ENCODE measurements at places on chromosomes 1 and 21. TPM values are rescaled to one million over a fixed set of nuclear protein-coding genes. Genes with fewer than 3 reads are reported as not detected.
A peak's percentile ranks its signal among the peaks of the same experiment; 100 is the strongest.

- DNase-seq, result no peak
These were observed 698.5 kb upstream of the BRINP3 start for GRCh38 chr1:191176131-191176530.

- peak; percentile 68 for DNase-seq
These were observed 60.7 kb upstream of the ATP5PO start for GRCh38 chr21:33976082-33977016.

DNA sequence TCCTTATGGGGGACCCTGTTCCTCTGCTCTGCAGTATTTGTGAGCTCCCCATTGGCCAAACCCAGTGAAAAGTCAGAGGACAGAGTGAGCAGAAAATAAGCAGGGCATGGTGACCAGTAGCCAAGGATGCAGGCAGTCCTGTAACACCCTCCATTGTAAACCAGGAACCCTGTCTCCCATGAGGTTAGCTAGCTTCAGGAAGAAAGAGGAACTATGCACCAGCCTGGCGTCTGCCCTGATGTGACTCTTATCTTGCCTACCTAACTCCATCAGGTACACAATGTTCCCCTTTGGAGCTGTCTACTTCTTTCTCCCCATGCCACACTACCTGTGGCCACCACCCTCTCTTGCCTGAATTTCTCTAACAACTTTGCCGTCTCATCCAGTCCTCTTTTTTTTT is 119.2 kb downstream of the LRIG2 start:
- no peak for DNase-seq

- peak; percentile 89 for DNase-seq
These were observed 246.2 kb downstream of the NPHP4 start for GRCh38 chr1:5745800-5746610.

DNA sequence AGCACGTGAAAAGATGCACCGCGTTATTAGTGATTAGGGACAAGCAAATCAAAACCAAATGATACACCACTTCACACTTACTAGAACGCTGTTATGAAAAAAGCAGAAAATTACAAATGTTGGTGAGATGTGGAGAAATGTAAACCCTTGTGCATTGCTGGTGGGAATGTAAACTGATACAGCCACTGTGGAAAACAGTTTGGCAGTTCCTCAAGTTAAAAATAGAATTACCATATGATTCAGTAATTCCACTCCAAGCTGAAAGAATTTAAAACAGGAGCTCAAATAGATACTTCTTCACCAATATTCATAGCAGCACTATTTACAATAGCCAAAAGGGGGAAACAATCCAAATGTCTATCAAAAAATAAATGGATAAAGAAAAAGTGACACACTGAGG is 10.3 kb upstream of the EVI5 start:
- no peak for DNase-seq

CELA2B gene
- not detected for polyA plus RNA-seq

- no peak for DNase-seq
These were observed 1.4 kb upstream of the ADGRB2 start for GRCh38 chr1:31765516-31765915.

DNA sequence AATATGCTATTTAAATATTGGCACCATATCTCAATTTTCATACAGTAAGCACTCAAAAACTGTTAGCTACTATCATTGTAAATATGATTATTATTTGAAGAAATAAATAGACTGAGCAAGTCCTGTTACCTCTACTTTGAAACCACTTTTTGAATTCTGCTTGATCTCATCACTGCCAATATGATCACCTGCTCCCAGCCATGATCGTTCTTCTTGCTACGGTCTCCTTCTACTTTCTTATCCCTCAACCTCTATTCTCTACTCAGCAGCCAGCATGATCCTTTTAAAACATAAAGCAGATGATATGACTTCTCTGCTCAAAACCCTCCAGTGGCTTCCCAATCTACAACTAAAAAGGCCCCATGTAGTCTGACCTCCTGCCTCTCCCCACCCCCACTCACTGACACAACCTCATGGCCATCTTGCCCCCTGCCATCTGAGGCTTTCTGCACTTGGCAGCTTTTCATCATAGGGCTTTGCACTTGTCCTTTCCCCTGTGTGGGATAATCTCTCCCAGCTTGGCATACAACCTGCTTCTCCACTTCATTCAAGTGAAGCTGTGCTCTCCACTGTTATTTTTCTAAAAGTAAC is 27.2 kb downstream of the CD34 start:
- DNase-seq, result no peak

- DNase-seq, result no peak
These were observed 32.6 kb downstream of the LRP8 start for GRCh38 chr1:53295295-53295694.

- DNase-seq, result no peak
These were observed 38.8 kb downstream of the PARP1 start for GRCh38 chr1:226369110-226369509.

- no peak for DNase-seq
These were observed 240.3 kb downstream of the LMX1A start for GRCh38 chr1:165116171-165116570.

Data from hepatocyte (in vitro differentiated cells).